ENCODE measurements at places on chromosomes 11 and 22.

DNA sequence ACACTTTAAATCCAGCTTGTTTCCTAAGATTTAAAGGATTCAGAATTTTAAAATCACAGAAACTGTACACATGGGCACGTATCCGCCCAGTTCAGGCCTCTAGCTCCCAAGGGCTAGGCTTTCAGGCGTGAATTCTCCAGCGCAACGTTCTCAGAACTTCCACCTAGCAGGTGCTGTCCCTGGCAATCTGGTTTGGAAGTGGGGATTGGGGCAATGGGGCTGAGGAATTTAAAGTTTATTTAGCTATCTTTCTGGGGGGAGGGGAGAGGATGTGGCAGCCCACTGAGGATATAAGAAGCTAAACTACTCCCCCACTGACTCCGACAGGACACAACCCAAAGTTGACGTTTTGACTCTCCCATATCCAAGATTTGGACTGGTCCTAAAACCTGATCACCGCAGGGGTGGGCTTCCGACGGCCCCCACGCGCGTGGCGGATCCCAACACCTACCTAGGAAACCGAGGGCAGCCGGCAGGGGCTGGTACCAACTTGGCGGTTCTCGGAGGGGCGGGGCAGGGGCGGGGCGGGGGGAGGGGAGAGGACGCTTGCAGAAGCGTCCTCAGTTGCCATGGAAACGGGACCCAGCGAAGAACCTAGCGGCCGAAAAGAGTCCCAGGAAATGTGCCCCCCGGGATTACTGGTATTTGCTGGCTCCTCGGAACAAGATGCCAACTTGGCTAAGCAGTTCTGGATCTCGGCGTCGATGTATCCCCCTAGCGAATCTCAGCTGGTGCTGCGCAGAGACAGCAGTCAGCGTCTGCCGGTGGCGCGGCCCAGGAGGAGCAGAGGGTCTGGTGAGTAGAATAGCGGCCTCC is at the start of gene HOATZ:
Gene HOATZ, plus strand, starts transcription at position 563 of the 816 bp plus-strand sequence. Its CDS starts 7 bp downstream, at position 570.
- DNase-seq: peak; percentile 83

GRCh38 chr11:131544591-131544990 is 174.2 kb downstream of the NTM start:
- DNase-seq: peak; percentile 60

- DNase-seq: no peak
Measured at GRCh38 chr11:95877291-95877690, 46.6 kb downstream of the MTMR2 start.

GRCh38 chr22:46391486-46392136 is 56.1 kb downstream of the TRMU start:
- no peak for DNase-seq

DNA sequence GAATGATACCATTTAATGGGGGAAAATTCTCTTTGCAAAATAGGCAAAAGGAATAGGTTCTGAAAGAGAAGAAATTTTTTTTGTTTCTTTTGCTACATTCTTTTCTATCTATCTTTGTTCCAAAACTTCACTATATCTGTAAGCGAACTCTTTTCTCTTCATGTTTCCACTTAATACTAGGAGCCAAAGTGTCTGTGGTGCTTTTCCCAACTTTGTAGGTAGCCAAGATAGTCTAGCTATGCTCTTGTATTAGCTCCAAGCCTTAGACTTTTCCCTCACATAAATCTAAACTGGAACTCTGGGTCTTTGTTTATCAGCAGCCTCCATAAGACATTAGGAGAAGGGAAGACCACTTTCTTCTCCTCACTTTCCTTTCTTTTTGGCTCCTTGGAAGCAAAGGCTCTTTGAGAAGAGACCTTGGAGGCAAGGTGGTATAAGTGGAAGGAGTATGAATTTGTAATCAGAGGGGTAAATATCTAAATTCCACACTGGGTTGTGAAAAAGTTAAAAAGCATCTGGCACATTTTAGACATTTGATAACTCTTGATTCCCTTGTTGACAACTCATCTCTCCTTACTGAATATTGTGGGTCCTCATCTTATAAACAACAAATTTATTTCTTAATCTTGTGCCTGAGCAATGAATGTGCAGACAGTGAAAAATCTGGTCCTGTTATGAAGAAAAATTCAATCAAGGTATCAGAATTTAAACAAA is 130.0 kb downstream of the EHF start:
- no peak for DNase-seq

GRCh38 chr22:49853981-49854831 is 562 bp downstream of the ZBED4 start:
- DNase-seq: peak; percentile 38

- DNase-seq: no peak
Measured at GRCh38 chr22:28882545-28882877, 861 bp upstream of the ZNRF3 start.

GRCh38 chr11:13358596-13359270 is 81.1 kb downstream of the BMAL1 start:
- DNase-seq: no peak

GRCh38 chr22:29031227-29032011 is 30.2 kb downstream of the C22orf31 start:
- DNase-seq: peak; percentile 74

DNA sequence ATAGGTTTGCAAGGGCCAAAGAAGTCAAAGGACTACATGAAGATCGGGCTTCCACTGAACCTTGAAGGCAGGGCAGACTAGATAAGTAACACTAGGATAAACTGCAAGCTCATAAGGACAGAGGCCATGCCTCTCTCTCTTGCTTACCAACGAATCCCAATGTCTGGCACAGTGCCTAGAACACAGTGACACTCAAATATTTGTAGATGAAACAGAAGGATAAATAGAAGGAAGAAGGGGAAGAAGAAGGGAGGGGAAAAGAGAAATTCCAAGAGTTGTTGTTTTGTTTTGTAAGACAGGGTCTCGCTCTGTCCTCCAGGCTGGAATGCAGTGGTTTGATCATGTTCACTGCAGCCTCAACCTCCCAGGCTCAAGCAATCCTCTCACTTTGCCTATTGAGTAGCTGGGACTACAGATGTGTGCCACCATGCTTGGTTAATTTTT is 26.9 kb downstream of the SIK3 start:
- DNase-seq: no peak

GRCh38 chr11:112106070-112106469 is 19.4 kb downstream of the SDHD start:
- no peak for DNase-seq

DNA sequence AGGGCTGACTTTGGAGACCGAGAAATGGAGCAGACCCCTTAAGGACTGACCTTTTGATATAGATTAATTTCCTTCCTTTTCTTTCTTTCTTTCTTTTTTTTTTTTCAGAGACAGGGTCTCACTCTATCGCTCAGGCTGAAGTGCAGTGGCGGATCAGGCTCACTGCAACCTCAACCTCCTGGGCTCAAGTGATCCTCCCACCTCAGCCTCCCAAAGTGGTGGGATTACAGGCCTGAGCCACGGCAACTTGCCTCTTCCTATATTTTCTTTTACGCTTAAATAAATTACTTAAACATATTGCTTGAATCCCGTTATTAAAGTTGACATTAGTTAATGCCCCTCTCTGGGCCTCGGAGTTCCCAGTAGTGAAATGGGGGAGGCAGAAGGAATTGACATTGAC is 350 bp upstream of the KCTD14 start:
- DNase-seq: no peak

GRCh38 chr11:92811341-92811740 is 158.1 kb upstream of the MTNR1B start:
- no peak for DNase-seq

- DNase-seq: no peak
Measured at GRCh38 chr11:44307340-44308099, 2.4 kb downstream of the ALX4 start.

DNA sequence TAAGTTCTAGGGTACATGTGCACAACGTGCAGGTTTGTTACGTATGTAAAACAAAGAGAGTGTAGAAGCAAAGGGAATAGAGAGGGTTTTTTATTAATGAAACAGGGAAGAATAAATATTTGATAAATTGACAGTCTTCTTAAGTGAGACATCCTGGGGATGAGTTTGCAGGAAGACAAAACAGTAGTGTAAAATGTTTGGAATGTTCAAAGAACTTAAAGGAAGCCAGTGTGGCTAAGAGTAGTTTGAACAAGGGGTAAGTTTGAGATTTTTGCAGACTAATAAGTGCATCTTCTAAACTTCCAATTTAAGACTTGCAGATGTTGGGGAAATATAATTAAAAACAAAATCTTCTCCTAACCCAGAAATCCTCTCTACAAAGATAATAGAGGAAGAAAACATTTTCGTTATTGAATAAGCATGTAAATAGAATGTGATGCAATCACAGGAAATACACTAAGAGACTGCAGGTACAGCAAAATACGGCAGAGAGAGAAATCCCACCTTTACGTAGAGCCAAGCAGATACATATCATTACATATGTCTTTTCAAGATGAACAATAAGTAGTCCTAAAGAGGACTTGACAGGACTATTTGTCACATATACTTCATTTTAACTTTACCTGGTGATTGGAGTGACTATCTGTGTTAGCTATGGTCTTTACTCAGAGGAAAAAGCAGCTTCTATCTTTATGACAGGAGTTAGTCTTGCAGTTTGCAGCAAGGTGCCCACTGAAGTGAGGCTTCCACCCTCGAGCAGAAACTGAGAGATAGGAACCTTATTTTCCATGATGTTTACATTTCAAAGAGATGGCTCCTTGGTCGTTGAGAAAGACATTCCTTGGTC is 402.1 kb downstream of the CNTN5 start:
- DNase-seq: peak; percentile 32

DNA sequence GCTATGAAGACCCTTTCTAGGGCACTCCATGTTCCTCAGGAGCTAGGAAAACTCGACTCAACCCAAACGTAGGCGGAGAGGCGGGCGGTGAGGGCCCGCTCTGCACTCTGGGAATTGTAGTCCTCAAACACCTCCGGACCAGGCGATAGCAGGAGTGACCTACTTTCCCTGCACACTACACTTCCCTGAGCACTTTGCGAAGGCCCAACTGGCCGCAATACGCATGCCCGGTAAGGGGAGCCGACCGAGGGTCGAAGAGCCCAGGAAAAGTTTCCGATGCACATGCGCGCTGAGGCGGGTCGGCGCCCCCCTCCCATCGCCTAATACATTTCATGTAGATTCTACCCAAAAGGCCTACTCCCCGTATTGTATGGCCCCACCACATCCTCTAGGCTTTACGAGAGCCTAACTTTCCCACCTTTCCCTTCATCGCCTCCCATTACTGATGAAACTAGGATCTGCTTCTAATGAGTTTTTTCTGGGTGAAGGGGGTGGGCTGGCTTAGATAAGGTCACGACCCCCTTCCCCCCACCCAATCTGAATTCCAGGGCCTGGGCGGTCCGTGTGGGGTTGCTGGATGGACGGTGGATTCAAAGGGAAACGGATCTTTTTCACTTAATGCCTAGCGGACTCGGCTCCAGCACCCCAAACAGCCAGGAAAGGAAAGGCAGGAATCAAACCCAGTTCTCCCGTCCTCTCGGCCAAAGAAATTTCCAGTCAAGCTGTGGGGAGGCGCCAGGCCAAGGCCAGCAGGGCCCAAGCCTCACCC is 2.1 kb downstream of the TOB2 start:
- peak; percentile 99 for DNase-seq
